ENCODE measurements at places on chromosomes 1 and 21. TPM values are rescaled to one million over a fixed set of nuclear protein-coding genes. Genes with fewer than 3 reads are reported as not detected.

GRCh38 chr1:11501491-11501897 is 22.5 kb downstream of the DISP3 start:
- DNase-seq: no peak

The HIPK1 gene
- 26.3 TPM for total RNA-seq

DNA sequence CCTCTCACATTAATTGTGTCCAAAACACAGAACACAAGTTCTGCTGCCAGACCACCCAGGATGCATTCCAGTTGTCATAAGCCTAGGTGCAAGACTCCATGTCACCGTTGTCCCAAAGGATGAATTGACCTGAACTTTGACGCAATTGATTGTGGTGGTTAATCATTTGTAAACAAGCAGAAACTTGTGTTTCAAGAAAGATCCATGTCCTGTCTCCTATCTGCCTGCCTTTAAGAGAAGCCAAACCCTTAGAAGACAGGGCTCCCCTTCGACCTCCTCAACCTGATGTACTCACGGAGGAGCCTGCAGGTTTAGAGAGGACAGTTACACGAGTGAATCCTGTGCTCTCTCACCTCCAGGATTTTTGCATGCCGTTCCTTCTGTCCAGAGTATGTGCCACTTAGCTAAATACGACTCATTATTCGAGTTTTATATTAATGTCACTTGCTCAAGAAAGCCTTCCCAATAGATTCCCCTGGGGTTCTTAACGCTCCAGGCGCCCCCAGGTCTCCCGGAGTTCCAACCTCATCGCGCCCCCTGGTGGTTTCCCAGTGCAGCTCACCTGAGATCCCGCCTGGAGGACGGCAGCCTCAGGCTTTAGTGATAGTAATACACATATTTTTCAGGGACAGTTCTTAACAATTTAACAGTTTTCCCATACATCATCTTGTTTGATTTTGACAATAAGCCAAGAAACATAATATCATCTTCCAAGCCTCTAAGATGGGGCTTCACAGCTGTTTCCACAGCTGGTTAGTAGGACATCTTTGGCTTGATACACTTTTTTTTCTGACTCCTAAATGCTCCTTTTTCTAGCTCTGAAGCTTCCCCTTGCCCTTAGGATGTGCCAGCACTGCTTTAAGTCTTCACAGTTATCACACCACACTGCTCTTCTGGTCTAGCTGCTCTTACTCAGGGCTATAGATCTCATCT is 2.4 kb upstream of the C8B start:
- DNase-seq: peak; percentile 16

GRCh38 chr1:214568328-214568727 is 16.9 kb upstream of the PTPN14 start:
- no peak for DNase-seq

GRCh38 chr1:36006941-36007500 is 76.1 kb downstream of the AGO3 start:
- DNase-seq: no peak

The A3GALT2 gene
- total RNA-seq: not detected

DNA sequence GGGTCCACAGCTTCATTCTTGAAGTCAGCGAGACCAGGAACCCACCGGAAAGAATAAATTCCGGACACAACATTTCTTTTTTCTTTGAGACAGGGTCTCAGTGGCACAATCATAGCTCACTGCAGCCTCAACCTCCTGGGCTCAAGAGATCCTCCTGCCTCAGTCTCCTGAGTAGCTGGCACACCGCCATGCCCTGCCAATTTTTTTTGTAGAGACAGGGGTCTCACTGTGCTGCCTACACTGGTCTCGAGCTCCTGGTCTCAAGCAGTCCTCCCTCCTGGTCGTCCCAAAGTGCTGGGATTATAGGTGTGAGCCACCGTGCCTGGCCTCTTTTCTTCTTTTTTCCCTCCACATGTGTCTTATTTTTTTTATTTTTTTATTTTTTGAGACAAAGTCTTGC is 20.6 kb upstream of the ENO1 start:
- no peak for DNase-seq

The RHOU gene
- not detected for total RNA-seq

- no peak for DNase-seq
Measured at GRCh38 chr1:29719253-29719652, 482.9 kb downstream of the PTPRU start.

DNA sequence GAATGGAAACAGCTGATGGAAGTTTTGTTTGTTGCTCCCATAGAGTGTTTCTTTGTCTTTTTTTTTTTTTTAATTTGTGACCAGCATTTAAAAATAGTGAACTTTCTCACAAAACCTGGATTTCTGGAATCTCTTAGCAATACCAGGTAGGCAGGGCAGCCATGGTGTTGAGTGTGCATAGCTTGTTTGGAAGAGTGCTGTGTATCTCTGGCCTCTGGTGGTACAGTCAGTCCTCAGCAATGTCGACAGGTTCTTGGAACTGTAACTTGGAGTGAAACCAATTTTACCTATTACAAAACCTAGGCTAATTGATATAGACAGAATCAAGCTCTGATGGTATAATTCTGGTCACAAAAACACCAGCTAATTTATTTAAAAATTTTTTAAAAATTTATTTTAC is 6.7 kb downstream of the AADACL3 start:
- DNase-seq: no peak

The CYYR1 gene
- total RNA-seq: not detected

DNA sequence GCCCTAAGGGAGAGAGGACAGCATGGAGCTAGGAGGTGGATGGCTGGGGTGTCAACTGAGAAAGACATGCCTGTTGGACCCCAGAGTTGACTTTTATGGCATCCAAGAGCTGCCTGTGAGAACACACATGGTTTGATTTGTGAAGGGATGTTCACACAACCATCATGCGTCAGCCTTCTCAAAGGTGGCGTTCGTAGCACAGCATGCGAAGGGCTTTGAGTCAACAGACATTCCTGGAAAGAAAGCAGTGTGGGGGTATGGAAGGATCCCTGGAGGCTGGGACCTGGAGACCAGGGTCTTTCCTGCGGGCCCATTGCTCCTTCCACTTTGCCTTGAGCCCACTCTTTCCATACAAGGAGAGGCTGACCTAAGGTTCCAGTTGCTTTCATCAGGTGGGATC is 6.4 kb upstream of the WNT3A start:
- DNase-seq: no peak

- DNase-seq: no peak
Measured at GRCh38 chr1:56074007-56074651, 505.2 kb downstream of the PLPP3 start.

DNA sequence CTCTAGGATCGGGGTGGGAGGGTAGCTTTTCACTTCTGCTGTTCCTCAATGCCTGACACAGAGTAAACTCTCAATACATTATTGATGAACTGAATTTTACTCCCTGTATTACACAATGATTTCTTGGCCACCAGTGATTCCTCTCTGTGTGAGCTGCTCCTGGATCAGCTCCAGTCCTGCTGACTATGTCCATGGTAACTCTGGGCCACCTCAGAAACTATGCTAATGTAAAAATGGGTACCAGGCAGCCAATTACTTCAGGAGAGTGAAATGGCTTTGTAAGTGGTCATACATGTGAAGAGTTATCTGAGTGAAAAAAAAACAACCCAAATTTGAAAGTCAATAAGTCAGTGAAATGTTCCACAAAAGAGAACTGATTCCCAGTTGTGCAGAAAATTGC is 311.0 kb downstream of the KCNH1 start:
- no peak for DNase-seq

DNA sequence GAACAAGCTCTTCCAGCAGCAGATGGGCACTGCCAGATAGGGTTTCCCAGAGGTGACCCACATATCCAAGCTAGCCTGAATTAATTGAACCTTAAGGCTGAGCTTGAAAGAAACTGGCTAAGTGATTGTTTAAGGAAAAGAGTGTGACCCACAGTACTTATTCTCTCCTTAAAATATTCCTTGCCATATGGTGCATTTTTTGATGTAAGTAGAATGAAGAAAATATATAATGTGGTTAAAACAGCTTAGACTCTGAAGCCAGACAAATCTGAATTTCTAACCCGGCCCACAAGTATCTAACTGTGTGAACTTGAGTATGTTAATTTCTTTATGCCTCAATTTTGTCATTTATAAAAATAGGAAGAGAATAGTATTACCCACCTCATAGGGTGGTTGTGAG is 4.9 kb downstream of the PPP1R8 start:
- no peak for DNase-seq

DNA sequence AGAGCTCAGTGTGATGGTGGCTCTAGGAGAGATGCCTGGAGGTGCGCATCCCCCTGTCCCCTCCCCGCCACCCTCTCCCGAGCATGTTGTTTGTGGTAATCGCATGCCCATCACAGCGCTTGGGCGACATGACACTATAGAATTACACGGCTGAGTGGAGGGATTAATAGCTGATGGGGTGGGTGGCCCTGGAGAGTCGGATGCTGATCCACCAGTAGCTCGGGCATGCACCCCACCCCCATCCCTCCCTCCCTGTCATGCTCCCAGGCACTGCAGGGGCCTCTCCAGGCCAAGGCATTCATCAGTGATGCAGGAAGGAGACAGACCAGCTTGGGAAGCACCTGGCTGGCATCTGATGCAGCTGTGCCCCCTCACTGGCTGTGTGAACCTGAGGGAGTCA is 159.0 kb upstream of the IGSF21 start:
- no peak for DNase-seq

GRCh38 chr1:17233675-17234320 is 15.1 kb upstream of the PADI3 start:
- peak; percentile 97 for DNase-seq

GRCh38 chr1:100107696-100108095 is 25.0 kb downstream of the SASS6 start:
- no peak for DNase-seq

DNA sequence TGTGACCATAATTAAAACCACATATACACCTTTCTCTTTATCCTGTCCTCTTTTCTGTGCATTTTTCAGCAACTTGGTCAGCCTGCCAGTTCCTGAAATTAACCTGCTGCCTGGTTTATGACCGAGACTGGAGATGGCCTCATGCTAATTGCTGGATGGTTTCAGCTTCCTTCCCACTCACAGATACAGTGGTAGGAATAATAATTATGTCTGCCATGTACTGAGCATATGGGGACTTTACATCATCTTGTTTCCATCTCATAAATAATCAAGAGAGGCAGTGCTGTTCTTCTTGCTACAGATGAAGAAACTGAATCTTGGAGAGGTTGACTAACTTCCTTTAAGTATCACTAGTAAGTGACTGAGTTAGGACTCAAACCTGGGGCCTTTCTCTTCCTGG is 148.2 kb downstream of the NOS1AP start:
- DNase-seq: no peak

GRCh38 chr1:202200112-202200548 is 6.5 kb downstream of the LGR6 start:
- peak; percentile 81 for DNase-seq

The FAAH gene
- total RNA-seq: 23.8 TPM

DNA sequence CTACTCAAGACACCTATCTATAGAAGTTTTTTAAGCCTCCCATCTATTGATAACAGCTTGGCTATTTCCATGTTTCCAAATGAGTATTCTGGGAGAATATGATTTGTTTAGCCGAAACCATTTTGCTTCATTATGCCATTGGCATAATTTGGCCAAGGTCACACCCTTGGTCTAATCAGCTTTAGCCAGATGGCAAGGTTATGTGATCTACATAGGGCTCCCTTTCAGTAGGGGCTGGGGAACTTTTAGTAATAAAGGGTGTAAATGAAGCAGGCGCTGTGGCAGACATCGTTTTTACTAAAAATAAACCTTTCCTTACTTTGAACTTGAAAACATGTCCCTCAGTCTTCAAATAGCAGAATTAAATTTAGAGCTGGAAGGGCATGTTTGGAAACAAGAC is 3.0 kb upstream of the PDC start:
- no peak for DNase-seq

The ATP1A4 gene
- total RNA-seq: not detected

- no peak for DNase-seq
Measured at GRCh38 chr1:48693180-48693579, 83.5 kb downstream of the BEND5 start.

DNA sequence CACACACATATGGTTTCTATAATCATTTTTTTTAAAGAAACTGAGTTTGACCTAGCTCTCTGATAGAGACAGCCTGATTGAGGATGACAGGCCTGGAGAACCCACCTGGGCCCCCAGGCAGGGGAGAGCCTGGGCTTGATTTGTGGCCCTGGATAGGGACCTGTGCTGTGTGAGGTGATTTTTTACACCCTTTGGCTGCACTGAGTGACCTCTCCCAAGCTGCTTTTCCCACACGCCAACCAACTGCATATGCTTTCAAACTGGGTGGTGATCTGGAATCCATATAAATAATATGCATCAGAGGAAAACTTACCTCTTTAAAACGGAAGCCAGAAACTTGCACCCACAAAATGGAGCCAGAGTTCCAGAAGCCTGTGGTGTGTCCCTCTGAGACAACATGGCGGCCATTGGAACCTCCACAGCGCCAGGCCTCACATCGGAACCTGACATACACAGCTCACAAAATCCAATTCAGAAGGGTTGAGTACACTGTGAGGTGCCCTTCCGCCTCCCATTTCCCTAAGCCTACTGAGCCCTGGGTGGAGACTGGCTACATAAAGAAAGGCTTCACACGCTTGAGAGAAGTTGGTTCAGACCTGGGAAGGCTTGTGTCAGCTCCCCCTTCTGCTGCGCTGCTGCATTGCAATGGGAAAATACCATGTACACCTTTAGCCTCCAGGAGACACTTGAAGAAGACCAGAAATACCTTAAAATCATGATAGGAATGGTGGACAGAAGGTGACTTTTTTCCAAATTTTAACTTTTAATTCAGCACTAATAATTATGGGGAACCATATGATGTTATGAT is 160.7 kb downstream of the HHIPL2 start:
- no peak for DNase-seq

GRCh38 chr1:26317612-26318337 is at the start of gene CD52:
Gene CD52, plus strand, starts transcription at chr1:26317958. Its CDS starts 60 bp downstream, at chr1:26318018.
- no peak for DNase-seq

DNA sequence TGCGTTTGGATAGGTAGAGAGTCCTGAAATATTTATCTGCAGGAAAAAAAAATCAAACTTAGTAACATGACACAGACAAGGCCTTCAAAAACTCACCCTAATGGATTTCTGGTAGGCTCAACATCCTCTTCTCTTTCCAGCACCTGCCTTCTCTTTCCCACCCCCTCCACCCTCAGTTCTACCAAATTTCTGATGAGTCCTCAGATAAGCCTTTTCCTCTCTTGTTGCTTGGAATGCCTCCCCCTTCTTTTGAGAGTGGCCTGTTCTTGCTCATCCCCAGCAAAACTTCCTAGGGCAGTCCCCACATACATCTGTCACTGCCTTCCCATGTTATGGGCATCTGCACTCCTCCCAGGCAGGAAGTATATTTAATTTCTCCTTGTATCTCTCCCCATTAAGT is 7.6 kb upstream of the LBR start:
- DNase-seq: no peak

Measured in PC-9 (cell line).